DMS53 (cell line): ENCODE measurements at places on chromosomes 1 and 21.

GRCh38 chr1:89973471-89974127 lies 21.3 kb upstream of the ZNF326 start:
- DNase-seq, result no peak

GRCh38 chr1:44217809-44218410 lies 4.6 kb downstream of the DMAP1 start:
- DNase-seq, result peak; percentile 96

DNA sequence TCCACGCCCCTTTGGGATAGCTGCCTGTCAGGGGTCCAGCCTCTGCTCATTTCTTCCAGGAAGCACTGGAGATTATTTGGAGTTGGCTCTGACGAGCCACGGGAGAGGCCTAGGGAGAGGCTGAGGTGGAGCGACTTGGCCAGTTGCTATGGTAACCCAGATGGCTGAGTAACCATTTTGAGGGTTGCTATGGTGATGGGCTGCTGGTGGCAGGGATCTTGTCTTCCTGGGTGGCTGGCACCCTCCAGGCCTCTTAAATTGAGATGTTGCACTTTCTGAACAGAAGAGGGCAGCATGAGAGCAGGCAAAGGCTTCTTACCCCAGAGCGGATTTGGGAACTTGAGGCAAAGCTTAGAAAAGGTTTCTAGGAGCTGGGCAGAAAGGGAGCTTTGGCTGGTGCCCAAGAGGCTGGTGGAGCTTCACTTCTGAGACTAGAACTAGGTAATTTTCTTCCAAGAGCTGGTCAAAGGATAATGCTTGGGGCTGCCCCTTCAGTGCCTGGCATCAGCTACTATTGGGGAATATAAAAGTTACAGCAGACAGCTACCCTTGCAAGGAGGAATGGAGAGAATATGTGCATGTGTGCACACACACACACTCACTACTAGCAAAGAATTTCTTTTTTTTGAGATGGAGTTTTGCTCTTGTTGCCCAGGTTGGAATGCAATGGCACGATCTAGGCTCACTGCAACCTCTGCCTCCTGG lies 72.5 kb downstream of the NDUFS5 start:
- DNase-seq, result peak; percentile 99

DNA sequence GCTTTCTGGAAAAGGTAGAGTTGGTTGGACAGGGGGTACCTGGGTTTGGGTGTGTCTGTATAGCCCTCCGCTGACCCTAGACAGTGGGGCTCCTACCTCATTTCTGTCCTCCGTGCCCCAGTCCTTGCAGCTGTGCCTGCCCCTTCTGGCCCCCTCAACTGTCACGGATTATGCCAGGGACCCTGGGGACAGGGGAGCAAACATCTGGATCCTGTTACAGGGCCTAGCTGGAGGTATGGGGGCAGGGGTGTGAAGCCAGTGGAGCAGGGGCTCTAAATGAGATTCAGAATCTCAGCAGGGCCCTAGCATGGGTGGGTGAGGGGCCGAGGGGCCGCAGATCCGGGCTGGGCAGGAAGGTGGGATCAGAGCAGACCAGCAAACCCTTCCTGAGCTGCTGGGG lies 81.0 kb downstream of the TAS1R2 start:
- no peak for DNase-seq

DNA sequence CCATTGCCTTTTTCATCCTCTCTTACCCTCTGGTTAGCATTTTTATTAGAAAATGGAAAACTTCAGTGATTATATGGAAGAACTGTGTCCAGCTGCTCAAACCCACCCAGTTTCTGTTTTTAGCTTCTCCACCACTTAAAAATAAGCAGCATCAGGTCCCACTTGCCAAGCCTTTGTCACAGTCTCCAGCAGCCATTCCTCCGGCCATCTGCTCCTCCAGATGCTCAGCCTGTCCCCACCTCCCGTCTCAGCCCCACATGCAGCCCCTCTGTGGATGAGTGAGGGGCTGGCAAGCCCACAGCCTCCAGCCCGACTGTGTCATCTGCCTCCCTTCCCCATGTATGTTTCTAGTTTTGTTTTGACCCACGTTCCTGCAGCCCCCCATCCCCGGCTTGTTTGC lies 289.7 kb downstream of the HHAT start:
- no peak for DNase-seq

DNA sequence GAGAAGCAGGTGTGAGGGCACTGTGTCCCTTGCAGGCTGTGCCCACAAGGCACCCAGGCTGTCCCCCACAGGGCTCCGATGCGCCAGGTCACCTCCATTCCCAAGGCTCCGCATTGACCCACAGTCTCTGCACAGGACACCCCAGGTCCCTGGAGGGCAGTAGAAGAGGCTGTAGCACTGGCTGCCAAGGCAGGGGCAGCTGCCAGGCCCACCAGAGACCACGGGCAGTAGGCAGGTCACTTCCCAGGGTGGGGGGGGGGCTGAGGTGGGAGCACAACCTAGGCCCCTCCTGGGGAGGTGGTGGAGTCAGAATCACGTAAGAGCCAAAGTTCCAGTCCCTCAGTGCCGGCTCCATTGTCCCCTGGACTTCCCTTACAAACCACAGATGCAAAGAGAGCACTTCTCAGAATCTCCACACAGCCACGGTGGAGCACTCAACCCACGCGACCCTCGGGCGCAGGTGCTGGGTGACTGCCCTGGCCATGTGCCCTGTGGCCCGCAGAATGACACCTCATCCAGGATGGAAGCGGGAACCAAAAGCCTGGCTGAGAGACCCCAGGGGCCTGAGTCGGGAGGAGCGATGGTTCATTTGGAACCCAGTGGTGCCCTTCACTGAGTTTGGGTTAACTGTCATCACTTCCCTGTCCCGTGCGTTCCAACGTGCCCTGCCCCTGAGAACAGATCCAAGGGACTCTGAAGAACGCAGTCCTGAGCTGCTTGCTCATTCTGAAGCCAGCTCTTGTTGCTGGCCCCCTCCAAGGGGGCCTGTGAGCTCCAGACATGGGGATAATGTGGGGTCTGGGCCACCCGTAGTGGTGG lies 69.7 kb upstream of the PDE9A start:
- DNase-seq, result no peak

DNA sequence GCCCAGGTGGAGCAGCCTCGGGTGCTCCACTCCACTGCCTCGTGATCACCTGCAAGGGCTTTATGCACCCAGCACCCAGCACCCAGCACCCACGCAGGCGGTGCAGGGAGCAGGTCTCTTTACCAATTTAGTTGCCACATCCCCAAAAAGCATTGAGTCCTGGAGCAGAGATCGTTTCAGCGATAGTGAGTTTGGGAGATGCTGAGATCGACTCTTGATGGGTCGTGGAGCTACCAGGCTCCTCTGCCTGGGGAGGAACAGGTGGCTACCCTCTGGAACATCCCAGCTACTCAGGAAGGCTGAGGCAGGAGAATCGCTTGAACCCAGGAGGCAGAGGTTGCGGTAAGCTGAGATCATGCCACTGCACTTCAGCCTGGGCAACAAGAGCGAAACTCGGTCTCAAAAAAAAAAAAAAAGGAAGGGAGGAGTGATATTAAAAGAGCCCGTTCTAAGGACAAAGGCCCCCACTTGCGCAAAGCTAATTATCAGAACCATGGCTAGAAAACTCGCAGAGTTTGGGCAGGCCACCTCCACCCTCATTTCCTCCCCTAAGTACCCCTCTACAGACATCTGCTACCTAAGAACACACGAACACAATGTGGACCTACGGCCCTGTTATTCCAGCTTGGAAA lies 106.5 kb upstream of the SLC45A1 start:
- DNase-seq, result no peak

- DNase-seq, result no peak
Measured at GRCh38 chr1:208741296-208741695, 497.1 kb upstream of the PLXNA2 start.

GRCh38 chr1:167529829-167530474 lies 11.6 kb upstream of the CD247 start:
- DNase-seq, result no peak

- no peak for DNase-seq
Measured at GRCh38 chr1:48760857-48761256, 15.8 kb downstream of the BEND5 start.

GRCh38 chr1:234987415-234988154 lies 141.1 kb downstream of the TOMM20 start:
- peak; percentile 30 for DNase-seq

GRCh38 chr1:32592943-32593342 lies 53.7 kb downstream of the ZBTB8A start:
- no peak for DNase-seq

DNA sequence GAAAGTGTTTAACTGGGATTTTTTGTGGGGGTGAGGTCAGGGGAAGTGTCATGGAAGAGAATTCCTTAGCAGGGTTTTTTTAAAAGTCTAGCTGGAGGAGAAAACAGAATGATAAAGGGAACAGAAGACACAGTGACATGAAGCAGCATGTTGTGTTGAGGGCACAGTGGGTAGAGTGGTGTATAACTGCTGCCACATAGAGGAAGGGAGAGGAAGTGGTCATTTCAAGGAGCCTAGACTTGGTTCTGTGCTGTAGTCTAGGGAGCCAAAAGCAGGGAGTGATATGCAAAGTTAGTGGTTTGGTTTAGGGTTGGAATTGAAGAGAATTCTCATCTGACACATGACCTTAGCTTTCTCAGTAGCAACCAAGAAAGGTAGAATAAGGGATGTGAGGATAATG lies 10.2 kb downstream of the EEIG2 start:
- peak; percentile 58 for DNase-seq

DNA sequence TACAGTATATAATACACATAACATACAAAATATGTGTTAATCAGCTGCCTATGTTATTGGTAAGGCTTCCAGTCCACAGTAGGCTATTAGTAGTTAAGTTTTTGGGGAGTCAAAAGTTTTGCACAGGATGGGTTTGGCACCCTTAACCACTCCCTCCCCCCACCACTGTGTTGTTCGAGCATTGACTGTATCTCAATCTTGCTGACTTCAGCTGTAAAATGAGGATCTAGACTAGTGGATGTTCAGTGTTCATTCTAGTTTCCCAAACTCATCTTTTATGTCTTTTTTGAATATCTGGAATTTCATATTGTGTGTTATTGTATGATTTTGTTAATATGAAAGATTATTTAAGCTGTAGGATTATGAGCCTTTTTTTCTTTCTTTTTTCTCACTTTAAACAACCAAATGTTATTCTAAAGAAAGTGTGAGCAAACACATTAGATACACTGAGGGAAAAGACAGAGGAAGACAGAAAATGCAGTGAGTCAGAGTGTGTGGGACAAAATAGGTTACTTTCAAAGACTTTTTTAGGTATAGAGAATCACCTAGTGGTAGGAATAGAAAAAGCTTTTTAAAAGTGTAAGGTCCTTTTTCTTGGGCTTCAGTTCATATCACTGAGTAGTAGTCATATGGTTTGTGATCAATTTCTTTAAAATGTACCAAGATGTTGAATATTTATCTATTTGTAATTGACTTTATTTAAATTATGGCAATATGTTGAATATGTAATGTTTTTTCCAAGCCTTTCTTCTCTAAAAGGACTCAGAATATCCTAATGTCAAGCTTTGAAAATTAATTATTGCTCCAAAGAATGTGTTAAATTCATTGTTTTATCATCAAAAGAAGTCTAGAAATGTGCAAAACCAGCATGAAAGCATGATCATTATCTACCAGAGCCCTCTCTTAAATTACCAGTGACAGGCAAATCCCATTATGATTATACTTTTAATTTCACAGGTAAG lies 17.9 kb upstream of the CENPF start:
- peak; percentile 83 for DNase-seq

- no peak for DNase-seq
Measured at GRCh38 chr1:44521378-44522080, 116.5 kb downstream of the RNF220 start.

GRCh38 chr1:109984190-109984455 lies 442 bp upstream of the AHCYL1 start:
- no peak for DNase-seq

- DNase-seq, result no peak
Measured at GRCh38 chr1:202197653-202198365, 4.2 kb downstream of the LGR6 start.

DNA sequence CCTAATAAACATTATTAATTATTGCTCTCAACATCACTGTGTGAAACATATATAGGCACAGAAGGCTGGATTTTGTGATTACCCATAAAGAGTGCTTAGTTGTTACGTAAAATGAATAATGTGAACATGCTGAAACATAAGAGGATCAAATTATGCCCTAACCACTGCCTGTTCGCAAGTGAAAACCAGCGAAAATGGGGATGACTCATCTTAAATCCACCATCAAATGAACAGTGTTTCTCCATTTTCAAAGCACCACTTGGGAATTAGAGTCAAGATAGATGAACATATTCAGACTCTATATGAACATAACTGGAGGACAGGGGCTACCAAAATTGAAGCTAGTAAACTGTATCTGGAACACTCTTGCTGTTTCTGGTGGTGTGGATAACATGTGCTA lies 386.2 kb downstream of the HHIPL2 start:
- no peak for DNase-seq

DNA sequence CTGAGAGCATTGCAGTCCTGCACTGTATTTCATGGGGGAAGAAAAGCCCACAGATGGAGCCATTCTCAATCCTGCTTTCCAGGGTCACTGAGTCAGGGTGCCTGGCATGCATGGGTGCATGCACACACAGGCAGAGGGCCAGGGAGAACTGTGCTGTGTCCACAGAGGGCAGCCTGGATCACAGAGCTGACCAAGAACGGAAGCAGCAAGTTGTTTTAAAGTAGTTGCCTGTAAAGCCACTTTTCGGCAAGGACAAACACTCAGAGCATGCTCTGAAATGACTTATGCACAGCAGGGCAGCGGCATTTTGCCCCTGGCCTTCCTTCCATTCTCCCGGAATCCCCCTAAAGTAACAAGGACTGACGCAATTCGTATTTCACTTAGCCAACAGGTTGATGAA lies 3.6 kb downstream of the ERG start:
- DNase-seq, result no peak

- DNase-seq, result peak; percentile 14
Measured at GRCh38 chr1:45035631-45036301, 23.7 kb downstream of the UROD start.

DNA sequence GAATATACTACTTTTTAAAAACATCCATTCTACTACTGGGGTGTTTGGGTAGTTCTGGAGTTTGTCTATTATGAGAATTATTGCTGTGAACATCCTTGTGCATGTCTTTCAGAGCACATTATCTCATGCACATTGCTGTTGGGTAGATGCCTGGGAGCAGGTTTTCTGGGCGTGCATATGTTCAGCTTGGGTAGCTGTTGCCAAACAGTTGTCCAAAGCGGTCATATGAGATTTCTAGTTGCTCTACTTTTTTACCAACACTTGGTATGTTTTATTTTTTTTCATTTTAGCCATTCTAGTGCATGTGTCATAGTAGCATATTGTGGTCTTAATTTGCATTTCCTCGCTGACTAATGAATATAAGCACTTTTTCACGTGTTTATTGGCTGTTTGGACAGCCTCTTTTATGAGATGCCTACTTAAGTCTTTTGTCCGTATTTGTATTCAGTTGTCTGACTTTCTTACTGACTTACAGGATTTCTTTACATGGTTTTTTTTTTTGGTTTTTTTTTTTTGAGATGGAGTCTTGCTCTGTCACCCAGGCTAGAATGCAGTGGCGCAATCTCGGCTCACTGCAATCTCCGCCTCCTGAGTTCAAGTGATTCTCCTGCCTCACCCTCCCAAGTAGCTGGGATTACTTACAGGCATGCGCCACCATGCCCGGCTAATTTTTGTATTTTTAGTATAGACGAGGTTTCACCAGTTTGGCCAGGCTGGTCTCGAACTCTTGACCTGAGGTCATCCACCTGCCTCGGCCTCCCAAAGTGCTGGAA lies 18.1 kb downstream of the ZDHHC18 start:
- DNase-seq, result no peak

- no peak for DNase-seq
Measured at GRCh38 chr1:51714374-51715019, 97.6 kb downstream of the OSBPL9 start.

- DNase-seq, result no peak
Measured at GRCh38 chr1:42950116-42950481, 8.6 kb downstream of the SLC2A1 start.

GRCh38 chr1:43492826-43493225 lies 37.9 kb upstream of the PTPRF start:
- no peak for DNase-seq
